ENCODE measurements at places on chromosomes 11 and 22. TPM values are rescaled to one million over a fixed set of nuclear protein-coding genes. Genes with fewer than 3 reads are reported as not detected.

DNA sequence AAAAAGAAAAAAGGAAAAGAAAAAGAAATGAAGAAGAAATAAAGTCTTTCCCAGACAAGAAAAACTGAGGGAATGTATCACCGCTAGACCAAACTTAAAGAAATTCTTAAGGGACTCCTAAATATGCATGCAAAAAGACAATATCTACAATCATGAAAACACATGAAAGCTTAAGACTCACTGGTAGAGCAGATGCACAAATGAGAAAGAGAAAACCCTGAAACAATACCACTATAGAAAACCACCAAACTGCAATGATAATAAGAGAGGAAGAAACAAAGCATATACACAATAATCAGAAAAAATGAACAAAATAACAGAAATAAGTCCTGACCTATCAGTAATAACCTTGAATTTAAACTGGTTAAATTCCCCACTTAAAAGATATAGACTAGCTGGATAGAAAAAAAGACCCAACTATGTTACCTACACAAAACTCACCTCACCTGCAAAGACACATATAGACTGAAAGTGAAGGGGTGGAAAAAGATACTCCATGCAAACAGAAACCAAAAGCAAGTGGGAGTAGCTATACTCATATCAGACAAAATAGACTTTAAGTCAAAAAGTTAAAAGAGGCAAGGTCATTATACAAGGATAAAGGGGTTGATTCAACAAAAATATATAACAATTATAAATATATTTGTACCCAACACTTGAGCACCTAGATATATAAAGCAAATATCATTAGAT is 61.3 kb upstream of the NARS2 start:
- no peaks in the 10 kb centered on the region for H3K27me3 ChIP-seq
- no peaks in the 10 kb centered on the region for H3K36me3 ChIP-seq
- DNase-seq = no peak
- H3K4me3 ChIP-seq = no peak overlapping the region

- no peak overlapping the region for H3K4me3 ChIP-seq
- H3K27ac ChIP-seq = no peak overlapping the region
- H3K36me3 ChIP-seq = no peaks in the 10 kb centered on the region
Measured at GRCh38 chr22:27378311-27378800, 423.2 kb downstream of the MN1 start.

OR51G1 gene
- not detected for total RNA-seq

RPL3 gene
- total RNA-seq = 2,865 TPM

- peak overlapping the region; percentile 74 for H3K4me3 ChIP-seq
- peaks cover 6% of the 10 kb centered on the region for H3K27me3 ChIP-seq
- no peak for DNase-seq
- no peak overlapping the region for H3K27ac ChIP-seq
- peaks cover 6% of the 10 kb centered on the region for H3K4me1 ChIP-seq
Measured at GRCh38 chr11:33734441-33735270, 1.6 kb downstream of the CD59 start.

- no peak overlapping the region for H3K4me3 ChIP-seq
- no peaks in the 10 kb centered on the region for H3K36me3 ChIP-seq
- no peaks in the 10 kb centered on the region for H3K4me1 ChIP-seq
- no peak overlapping the region for H3K27ac ChIP-seq
Measured at GRCh38 chr11:113697111-113697510, 9.0 kb downstream of the TMPRSS5 start.

SMTNL1 gene
- not detected for total RNA-seq

- H3K4me1 ChIP-seq = no peaks in the 10 kb centered on the region
- no peak overlapping the region for H3K4me3 ChIP-seq
- DNase-seq = no peak
- H3K27ac ChIP-seq = no peak overlapping the region
Measured at GRCh38 chr22:48342732-48343131, 1484.9 kb downstream of the BRD1 start.

APOBEC3B gene
- total RNA-seq = 14.2 TPM

DNA sequence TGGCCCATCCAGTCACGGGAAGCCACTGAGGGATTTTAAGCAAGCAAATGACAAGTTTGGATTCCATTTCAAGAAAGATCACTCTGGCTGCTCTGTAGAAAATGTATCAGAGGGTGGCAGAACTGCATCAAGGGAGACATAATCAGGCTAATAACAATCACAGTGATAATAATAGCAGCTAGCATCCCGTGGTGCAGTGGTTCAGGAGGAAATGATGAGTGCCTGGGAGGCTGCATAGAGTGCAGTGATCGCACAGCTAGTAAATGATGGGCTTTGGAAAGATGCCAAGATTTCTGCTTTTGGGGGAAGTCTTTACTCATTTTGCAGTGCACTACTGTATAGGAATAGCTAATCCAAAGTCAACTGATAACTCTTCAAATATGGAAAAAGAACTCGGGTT is 35.8 kb downstream of the TNRC6B start:
- no peaks in the 10 kb centered on the region for H3K27me3 ChIP-seq
- DNase-seq = no peak
- H3K27ac ChIP-seq = no peak overlapping the region
- H3K4me3 ChIP-seq = no peak overlapping the region
- no peaks in the 10 kb centered on the region for H3K36me3 ChIP-seq
- H3K4me1 ChIP-seq = peaks cover 38% of the 10 kb centered on the region

- H3K36me3 ChIP-seq = no peaks in the 10 kb centered on the region
- peaks cover 3% of the 10 kb centered on the region for H3K4me1 ChIP-seq
- H3K4me3 ChIP-seq = no peak overlapping the region
- no peaks in the 10 kb centered on the region for H3K27me3 ChIP-seq
Measured at GRCh38 chr11:95991545-95991944, 67.6 kb upstream of the MTMR2 start.

- H3K4me1 ChIP-seq = peaks cover 10% of the 10 kb centered on the region
- no peaks in the 10 kb centered on the region for H3K36me3 ChIP-seq
- no peak overlapping the region for H3K27ac ChIP-seq
- no peak for DNase-seq
- H3K4me3 ChIP-seq = no peak overlapping the region
Measured at GRCh38 chr22:29473001-29473400, 7.0 kb upstream of the NEFH start.

GRCh38 chr22:35600476-35600875 is 16.7 kb downstream of the MB start:
- H3K27ac ChIP-seq = no peak overlapping the region
- no peaks in the 10 kb centered on the region for H3K36me3 ChIP-seq
- no peak for DNase-seq
- H3K27me3 ChIP-seq = no peaks in the 10 kb centered on the region
- no peaks in the 10 kb centered on the region for H3K4me1 ChIP-seq
- H3K4me3 ChIP-seq = no peak overlapping the region
